Adipocyte (in vitro differentiated cells): ENCODE measurements at places on chromosomes 3 and 15.

GRCh38 chr15:67066959-67067853 is 1.8 kb downstream of the SMAD3 start:
- DNase-seq: peak; percentile 59

GRCh38 chr15:99252326-99252725 is 1.0 kb downstream of the LRRC28 start:
- no peak for DNase-seq

DNA sequence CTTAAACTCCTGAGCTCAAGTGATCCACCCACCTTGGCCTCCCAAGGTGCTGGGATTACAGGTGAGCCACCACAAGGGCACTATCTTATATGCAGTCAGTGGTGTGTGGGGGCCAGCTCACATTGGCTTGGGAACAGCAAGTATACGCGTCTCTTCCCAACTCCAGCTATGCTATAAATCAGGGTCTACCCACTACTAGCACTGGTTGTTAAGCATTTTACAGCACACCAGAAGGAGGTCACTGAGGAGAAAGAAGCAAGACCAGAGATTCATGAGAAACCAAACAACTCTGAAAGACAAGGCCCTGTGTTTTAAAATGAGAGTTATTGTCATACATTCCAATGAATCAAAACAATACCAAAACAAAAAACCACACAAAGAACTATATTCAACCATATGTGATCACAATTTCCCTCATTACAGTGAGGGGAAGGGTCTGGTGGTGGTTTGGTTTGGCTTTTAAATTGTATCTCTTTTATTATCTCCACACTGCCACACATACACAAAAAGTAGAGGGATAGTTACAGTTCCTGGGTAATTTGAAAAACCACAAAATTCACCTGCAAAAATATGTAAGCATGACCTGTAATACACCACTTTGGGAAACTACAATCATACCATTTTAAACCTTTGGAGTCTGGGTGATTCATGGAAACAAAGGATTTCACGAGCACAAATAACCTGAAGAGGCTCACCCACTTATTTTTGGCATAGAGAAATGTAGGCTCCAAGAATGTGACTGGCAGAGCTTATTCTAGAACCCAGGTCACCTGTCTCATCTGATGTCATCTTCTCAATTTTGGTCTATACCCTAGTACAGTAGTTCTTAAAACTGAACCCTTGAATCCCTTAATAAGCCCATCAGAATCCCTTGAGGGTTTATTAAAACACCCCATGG is 5.2 kb downstream of the MAGI1 start:
- no peak for DNase-seq

DNA sequence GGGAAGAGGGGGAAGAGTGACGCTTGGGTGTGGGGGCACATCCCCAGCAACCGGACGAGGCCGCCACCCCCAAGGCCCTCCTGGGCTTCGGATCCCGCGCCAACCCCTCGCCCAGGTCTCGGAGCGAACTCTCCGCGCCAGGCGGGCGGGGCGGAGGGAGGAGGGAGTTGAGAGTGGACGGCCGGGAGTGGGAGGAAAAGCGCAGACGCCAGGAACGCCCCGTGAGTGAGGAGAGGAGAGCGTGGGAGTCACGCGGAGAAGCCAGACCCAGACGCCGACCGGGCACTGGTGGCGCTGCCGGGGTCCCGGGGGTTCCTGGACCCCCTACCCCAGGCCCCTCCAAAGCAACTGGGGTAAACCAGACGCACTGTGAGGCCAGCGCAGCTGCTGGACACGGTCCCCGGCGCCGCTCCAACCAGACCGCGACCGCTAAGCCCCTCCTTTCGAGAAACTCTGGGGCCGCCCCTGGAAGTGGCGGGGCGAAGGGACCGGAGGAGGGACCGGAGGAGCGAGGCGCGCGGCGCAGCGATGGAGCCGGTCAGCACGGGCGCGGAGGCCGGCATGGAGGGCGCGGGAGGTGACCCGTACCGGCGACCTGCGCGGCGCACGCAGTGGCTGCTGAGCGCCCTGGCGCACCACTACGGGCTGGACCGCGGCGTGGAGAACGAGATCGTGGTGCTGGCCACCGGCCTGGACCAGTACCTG is at the start of gene EFCC1:
EFCC1 (plus strand) TSS at position 204 of the 705 bp plus-strand sequence; CDS start at position 529, 325 bp downstream.
- peak; percentile 63 for DNase-seq

GRCh38 chr15:25727116-25727515 is 136.0 kb downstream of the ATP10A start:
- DNase-seq: no peak

- DNase-seq: no peak
Measured at GRCh38 chr15:99076109-99076508, 28.8 kb upstream of the SYNM start.

DNA sequence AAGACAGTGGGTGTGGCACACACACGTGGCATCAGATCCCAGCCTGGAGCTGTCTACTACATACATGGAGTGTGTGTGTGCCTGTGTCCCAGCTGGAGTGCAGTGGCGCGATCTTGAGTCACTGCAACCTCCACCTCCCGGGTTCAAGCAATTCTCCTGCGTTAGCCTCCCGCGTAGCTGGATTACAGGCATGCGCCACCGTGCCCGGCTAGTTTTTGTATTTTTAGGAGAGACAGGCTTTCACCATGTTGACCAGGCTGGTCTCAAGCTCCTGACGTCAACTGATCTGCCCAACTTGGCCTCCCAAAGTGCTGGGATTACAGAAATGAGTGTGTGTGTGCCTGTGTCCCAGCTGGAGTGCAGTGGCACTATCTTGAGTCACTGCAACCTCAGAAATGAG is 108.8 kb downstream of the IL12A start:
- DNase-seq: no peak

DNA sequence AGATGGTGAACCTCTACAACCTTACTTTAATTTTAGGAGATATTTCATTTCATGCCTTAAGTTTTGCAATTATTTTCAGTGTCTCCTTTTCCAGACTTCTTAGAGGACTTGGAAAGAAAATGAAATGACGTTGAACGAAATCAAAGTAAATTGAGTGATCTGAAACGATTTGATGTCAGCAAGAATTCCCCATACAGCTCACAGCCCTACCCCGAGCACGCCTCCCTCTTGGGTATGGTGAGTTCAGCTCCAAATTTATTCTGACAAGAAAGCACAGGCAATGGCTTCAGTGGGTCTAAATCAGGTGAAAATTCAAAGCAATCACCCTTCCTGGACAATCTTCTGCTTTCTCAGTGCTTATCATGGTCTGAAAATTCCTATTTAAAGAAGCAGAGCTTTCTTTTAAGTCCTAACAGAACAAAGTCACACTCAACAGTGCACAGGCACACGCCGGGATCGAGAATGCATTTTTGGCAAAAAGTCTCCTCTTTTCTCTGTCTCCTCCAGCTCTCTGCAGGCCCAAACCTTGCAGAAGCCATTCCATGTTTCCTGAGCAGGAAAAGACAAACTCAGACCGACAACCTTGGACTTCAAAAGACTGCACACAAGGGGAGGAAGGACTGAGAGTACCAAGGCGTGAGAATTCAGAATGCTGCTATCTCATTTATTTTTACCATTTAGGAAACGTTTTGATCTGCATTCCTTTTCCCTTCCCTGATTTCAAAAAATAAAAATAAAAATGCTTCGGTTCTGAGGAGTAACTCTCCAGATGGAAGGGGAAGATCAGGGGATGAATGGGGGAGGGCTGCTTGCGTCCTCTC is 72.0 kb downstream of the CCNL1 start:
- peak; percentile 51 for DNase-seq

DNA sequence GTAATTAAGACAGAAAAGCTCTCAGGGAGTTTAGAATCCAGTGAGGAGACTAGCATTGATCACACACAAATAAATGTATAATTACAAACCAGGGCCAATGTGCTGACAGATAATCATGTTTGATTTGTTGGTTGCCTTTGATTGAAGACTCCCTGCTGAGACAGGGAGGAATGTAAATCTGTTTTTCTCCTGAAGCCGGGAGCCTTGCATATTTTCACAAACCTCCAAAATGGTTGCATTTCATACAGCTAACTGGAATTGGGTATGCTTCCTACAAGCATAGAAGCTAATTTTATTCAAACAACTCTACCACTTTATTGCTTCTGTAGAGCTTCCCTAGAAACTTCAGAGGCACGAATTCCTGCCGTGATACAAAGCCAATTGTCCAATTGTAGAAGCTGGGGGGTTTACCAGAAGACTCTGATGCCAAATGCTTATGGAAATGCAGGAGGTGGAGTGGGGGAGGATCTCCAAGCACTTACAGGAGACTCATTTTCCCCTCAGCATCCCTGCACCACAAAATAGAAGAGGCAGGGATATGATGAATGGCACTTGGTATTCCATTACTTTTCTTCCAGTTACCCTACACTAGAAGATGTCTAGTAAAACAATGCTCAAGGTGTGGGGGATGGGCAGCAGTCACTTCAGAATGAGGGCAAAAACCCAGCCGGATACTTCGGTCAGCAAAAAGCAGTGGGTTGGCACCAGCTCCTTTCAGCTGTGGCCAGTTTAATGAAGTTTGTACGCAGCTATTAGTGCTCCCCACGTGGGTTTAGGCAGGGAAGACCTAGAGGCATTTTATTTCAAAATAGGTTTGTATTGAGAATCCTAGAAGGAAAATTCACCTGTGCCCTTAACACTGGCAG is 11.4 kb upstream of the MEX3B start:
- no peak for DNase-seq

- no peak for DNase-seq
Measured at GRCh38 chr3:44870375-44871061, 3.9 kb upstream of the TGM4 start.

GRCh38 chr15:51731549-51732267 is 5.7 kb downstream of the LYSMD2 start:
- DNase-seq: peak; percentile 60

- peak; percentile 3 for DNase-seq
Measured at GRCh38 chr3:46361408-46362283, 7.7 kb downstream of the CCR2 start.

DNA sequence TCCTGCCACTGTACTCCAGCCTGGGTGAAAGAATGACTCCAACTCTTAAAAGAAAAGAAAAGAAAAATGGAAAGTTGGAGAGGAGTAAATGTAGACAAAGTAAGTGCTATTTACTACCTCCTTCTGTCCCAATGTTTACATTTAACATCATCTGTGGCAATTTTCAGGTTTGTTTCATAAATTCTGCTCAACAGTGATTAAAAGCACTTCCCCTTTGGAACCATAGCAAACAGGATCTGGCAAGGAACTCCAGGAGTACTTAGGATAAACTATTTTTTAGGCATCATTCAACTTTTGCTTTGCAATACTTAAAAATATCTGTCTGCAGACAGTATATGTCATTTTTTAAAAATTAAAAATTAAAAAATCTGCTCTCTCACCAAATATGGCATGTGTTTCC is 5.5 kb upstream of the CX3CR1 start:
- DNase-seq: no peak

DNA sequence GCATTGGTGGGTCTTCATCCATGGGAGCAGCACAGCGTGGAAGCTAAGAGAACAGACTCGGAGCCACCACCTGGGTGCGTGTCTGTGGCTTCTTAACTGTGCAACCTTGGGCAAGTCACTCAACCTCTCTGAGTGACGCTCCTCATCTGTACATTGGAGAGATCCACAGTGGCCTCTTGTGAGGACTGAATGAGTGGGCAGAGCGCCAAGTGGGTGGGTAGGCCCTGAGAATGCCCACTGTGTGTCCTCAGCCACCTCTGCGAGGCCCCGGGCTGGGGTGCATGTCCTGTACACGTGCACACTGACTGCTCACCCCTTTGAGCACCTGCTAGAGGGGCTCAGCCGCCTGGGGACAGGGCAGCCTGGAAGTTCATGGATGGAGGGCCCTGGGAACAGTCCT is 99.6 kb upstream of the PRR23E start:
- DNase-seq: no peak
